ENCODE measurements at places on chromosomes 4 and X.

DNA sequence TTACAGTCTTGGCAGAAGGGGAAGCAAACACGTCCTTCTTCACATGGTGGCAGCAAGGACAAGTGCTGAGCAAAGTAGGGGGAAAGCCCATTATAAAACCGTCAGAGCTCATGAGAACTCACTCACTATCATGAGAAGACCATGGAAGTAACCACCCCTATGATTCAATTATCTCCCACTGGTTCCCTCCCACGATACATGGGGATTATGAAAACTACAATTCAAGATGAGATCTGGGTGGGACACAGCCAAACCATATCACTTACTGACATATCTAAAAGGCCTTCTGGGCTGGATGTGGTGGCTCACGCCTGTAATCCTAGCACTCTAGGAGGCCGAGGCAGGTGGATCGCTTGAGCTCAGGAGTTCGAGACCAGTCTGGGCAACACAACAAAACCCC is 117.1 kb upstream of the USP9X start:
- no peak for DNase-seq

DNA sequence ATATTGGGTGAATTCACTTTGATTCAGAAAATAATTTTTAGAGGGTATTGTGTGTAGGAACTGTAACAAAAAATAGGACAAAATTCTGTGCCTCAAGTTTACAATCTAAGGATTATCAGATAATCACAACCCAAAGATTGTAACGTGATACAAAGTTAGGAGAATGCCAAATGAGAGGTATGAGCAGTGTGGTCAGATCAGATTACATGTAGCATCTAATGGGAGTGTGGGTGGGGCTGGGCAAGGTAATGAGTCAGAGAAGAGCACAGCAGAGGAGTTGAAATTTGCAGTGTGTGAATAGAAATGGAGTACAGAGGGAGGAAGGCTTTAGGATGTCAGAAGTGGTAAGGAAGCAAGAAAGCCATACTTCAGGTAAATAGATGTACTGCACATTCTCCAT is 103.4 kb upstream of the TEX13A start:
- no peak for DNase-seq

DNA sequence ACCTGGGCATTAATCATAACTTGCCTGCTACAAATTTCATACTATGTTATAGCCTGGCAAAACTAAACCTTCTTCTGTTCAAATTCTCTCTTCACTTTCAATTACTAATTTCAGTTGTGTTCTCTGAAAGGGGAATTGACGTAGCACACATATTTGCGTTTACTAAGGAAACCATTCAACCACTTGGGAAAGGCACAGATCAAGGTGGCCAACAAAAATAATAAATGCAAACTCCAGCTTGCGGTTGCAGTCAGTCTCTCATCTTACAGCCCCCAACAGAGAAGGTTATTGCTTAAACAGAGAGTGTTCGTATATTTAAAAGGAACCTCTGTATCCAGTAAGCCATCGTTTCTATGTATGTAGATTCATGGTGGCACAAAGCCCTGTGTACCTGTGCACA is 4.0 kb downstream of the SRPX start:
- DNase-seq = no peak

DNA sequence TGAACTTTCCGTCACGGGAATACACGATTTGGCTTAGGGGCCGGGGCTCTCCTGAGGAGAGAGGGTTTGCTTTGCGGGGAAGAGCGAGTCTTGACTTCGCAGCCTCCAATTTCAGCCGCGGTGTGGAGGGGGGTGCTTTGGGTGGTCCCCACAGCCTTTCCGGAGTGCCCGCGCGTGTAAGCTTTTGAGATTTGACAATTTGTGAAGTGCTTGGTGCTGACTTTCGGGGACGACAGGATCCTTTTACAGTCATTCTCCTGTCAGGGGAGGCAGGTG is 355 bp downstream of the SCML1 start:
- no peak for DNase-seq

- no peak for DNase-seq
These were observed 160.1 kb downstream of the COX18 start for GRCh38 chr4:72909461-72909860.

- DNase-seq = no peak
These were observed 46.4 kb upstream of the VEGFD start for GRCh38 chrX:15430584-15430983.

DNA sequence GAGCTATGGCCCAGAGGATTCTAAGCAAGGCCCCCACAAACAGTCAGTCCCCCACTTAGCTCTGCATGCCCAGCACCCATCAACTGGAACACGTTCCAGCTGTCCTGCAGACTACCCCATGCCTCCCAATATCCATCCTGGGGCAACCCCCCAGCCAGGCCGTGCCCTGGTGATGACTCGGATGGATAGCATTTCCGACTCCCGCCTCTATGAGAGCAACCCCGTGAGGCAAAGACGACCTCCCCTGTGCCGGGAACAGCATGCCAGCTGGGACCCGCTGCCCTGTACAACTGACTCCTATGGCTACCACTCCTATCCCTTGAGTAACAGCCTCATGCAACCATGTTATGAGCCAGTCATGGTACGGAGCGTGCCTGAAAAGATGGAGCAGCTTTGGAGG is 32.0 kb downstream of the LAS1L start:
- DNase-seq = no peak

DNA sequence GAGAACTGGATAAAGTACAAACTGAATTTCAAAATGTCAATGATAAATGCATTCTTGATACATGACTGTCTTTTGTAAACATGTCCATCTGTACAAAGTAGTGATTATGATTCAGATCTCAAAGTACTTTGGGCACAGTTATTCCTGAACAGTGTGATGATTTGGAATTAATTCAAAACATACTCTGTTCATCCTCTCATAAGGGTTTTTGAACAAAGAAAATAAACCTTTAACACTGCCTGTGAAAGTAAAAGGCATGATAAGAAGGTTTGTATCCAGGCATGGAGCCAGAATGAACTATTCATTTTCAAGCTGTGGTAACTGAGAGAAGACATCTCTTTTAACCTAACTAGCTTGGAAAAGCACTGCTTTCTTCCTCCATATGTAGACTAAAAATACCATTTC is 883 bp upstream of the KLHL4 start:
- no peak for DNase-seq

DNA sequence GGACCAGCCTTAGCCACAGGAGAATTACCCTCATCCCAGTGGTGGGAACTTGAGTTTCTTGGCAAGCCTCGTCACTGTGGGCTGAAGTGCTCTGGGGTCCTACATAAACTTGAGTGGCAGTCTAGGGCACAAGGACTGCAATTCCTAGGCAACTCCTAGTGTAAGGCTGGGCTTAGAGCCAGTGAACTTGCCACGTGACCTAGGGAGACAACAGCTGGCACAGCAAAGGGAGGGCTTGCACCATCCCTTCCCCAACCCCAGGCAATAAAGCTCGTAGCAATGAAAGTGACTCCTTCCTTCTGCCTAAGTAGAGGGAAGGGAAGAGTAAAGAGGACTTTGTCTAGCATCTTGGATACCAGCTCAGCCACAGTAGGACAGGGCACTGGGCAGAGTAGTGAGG is 81.8 kb downstream of the TEX11 start:
- DNase-seq = no peak

Data from GM20000 (cell line).